ENCODE measurements at places on chromosomes 4 and X.

DNA sequence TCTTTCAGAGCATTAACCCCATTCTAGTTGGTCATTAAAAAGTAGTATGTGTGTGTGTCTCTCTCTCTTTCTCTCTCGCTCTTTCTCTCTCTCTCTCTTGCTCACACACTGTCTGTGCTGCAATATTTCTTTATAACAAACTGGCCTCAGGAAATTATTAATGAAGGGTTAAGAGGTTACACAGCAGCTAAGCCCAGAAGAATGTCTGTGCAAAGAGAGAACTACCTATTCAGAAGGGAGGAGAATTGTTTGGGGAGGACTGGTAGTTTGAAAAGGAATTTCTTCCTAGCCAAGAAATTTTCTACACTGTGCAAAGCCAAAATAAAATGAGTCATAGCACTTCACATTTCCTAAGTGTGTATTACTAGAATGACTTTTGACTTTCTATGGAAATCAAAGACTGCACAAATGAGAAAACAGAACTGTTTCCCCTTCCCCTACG is 22.2 kb downstream of the PDGFC start:
- no peak for DNase-seq

- DNase-seq: no peak
Observed at GRCh38 chrX:150635952-150636351, 57.2 kb upstream of the MTMR1 start.

- DNase-seq: peak; percentile 58
Observed at GRCh38 chrX:109890910-109891502, 111.9 kb upstream of the TMEM164 start.

DNA sequence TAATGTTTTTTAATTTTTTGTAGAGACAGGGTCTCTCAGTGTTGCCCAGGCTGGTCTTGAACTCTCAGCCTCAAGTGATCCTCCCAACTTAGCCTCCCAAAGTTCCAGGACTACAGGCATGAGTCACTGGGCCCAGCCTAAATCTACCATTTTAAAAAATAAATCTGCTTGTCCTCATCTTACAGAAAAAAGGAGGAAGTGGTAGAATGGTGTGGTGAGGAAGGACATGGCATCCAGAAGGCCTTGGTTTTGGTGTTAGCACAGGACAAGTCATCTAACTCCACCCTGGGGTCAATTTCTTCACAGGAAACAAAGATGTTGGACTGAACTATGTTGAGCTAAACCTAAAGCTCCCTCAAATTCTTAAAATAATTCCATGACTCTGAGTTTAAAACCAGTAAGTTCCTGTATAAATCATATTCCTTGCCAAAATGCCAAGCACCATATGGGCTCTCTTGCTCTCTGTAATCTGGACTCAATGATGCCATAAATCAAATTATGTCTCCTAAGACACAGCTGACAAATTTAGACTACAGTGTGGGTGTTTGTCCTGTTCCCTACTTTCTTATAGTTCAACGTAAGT is 253.9 kb upstream of the NOCT start:
- DNase-seq: no peak
